ENCODE measurements at places on chromosomes 2 and 18.
A peak's percentile ranks its signal among the peaks of the same experiment; 100 is the strongest.

GRCh38 chr2:186991766-186992417 is 142.9 kb upstream of the ZSWIM2 start:
- DNase-seq: no peak

DNA sequence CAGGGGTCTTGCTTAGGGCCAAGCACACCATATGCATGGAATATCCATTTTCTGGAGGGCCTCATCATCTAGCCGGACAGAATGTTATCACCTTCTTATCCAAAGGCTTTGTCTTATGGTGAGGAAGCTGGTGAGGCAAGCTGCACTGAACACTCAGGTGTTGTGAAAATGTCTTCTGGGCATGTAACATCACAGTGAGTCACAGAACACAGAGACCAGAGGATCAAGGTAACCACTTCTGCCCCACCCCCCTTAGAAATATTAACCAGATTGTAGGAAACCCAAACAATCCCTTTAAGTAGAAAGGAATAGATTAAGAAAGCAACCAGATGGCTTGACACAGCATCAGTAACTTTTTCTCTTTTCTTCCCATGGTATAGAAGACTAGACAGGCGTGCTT is 51.1 kb downstream of the MYO5B start:
- no peak for DNase-seq

DNA sequence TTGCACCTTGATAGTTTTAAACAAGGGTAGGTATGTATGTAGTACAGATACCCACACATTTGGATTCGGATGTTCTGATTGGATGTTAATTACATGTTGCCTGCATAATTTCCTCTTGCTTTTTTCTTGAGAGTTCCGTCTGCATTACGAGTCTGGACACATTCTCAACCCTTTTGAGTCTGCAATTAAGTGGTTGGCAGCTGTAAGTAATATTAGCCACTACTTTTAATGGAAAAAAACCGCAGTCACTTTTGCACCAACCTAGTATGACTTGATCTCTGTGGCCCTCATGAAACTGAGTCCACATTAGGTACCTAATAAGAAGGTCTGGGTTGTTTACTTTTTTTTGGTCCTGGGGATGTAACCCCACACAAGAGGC is 217.3 kb downstream of the VAPA start:
- DNase-seq: no peak

- DNase-seq: no peak
These were observed 1.2 kb upstream of the EMX1 start for GRCh38 chr2:72915907-72916742.

GRCh38 chr18:62287781-62288664 is 37.1 kb upstream of the TNFRSF11A start:
- no peak for DNase-seq

- no peak for DNase-seq
These were observed 110.9 kb upstream of the PNPT1 start for GRCh38 chr2:55804535-55804934.

DNA sequence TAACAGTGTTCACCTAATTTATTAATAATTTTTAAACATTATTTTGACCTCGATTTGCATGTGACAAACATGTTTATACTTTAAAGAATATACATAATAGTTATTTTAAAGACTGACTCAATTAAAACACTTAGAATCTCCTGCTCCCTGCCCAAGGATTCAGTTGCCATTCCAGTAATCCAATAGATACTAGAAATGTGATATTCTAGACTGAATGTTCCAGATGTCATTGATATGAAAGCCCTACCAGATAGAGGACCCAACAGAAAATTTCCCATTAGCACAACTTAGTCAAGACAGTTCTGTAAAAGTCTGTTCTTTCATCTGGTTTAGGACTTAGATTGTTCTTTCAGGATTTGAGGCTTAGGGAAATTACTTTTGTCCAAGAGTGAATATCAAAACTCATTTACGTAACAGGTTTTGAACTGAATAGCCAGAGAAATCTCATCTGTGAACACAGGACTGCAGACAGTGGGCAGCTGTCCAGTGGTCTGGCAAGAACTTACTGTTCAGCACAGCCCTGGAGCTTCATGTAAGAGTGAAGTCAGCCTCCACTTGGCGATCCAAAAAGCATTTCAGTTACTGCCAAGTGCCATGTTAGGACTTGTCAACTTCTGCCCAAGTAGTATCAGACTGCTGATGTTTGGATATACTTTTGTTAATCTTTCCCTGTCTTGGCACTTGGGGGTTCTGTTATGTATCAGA is 77.5 kb downstream of the OSBPL6 start:
- no peak for DNase-seq

GRCh38 chr2:198767694-198768093 is 690.0 kb downstream of the SATB2 start:
- no peak for DNase-seq

DNA sequence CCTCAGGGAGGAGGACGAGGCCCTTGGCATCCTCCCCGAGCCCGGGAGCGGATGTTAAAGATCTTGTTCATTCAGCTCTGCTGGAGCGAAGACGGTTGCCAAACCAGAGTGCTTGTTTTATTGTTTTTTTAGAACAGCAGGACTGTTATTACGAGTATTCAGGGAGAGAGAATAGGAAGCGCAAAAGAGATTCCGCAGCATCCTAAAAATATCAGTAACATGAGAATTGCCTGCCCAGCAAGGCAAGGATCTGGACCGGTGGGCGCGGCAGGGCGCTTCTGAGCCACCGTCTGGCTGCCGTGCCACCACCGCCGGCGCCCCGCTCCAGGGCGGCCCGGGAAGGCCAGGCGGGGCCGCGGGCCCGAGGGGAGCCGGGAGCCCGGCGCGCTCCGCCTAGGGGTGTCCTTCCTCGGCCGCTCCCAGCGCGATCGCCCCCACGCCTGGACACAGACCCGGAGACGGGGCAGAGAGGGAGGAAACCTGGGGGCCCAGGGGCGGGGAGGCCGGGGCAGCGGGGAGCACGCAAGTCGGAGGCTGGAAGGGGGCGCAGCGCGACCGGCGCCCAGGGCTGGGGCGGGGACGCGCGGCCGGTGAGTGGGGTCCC is 843 bp downstream of the CYS1 start:
- DNase-seq: no peak

DNA sequence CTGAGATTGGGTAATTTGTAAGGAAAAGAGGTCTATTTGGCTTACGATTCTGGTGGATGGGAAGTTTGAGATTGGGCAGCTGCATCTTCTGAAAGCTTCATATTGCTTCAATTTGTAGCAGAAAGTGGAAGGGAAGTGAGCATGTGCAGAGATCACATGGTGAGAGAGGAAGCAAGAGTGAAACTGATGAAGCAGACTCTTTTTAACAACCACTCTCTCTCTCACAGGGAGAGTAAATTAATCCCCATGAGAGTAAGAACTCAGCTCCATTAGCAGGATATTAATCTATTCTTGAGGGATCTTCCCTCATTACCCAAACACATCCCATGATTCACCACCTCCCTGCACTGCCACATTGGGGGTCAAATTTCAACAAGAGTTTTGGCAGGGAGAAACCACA is 298.5 kb upstream of the CELF4 start:
- DNase-seq: no peak

- DNase-seq: no peak
These were observed 102.5 kb downstream of the GAREM1 start for GRCh38 chr18:32368170-32368569.

DNA sequence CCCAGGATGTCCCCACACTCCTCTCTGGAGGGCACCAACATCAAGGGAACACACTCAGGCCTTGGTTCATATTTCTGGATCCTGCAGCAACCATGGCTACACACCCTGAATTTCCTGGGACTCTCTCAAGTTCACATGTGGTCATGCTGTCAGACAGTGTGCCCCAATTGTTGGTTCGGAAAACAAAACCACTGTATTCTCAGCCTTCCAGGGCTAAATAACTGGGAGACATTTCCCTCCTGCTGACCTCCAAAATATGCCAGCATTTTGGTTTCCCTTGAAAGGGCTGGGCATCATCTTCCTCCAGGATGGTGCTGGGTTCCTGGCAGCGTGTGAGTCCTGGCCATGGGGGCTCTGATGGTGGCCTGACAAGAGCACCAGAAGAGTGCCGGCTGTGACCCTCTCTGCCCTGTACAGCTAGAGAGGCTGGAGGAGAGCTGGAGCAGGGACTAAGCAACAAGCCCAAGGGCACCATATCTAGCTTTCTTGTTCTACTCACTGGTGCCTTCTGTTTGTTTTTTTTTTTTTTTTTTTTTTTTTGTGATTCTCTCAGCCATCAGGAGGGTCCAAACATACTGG is 37.5 kb upstream of the WIPF1 start:
- no peak for DNase-seq

DNA sequence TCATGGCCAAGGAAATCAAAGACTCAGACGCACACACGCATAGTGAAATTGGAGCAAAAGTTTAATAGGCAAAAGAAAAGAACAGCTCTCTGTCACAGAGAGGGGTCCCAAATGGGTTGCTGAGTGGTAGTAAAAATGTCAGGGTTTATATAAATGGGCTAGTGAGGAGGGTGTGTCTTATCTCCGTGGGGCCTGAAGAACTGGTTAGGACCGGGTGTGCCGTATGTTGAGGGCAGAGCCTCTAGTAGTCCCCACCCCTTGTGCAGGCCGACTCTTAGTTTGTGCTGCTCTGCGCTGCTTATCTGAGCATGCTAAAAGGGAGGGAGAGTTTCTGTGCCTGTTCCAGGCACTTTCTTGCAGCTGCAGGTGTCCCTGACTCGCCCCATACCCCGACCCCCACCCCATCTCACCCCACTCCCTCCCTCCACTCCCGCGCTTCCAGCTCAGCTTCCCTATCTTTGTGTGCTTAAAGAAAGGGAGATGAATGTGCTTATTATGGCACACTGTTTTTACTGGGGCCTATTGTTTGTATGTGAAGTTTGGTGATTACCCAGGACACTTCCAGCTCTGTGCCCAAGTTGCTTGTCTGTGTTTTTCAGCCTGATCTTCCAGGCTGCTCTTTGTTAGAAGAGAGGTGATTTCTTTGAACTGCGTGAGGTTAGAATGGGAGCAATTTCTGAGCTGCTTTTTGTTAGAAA is 167.4 kb downstream of the SPAG16 start:
- DNase-seq: no peak

DNA sequence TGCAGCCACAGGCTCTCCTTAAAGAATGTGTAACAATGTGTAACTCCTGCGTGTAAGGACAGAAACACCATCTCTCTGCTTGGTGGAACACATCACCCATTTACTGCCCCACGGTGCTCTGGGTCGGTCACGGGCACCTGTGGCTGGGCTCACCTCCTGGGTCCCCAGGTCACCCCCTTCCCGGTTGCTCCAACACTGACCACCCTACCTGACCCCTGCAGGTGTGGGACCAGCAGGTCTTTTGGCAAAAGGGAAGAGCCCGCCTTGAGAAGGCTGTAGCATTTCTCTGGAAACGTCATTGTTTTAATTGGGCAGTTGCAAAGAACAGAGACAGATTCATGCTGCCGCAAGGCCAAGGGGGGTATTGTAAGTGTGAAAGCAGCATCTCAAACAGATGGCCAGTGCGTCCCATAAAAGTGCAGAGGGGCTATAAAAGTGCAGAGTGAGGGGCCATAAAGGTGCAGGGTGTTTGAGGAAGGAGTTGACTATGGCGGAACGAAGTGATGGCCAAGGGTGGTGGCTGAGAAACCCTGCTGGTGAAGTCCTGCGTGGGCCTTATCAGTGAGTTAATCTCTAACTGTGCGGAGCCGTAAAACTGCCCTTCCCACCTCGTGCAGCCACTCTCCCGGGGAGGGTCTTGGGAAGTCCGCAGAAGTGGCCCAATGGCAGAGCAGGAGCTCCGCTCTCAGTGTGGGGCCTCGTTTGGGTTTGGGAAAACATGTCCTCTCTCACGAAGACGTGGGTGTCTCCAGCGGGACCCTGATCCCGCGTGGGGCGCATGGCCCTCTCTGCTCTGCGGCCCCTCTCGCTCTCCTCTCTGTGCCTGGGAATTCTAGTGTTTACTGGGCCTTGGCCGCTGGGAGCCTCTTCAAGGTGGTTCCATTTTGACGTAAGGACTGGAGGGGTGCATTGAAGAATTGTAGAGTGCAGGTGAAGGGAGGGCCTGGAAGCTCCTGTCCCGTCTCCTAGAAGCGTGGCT is 13.7 kb upstream of the NEU4 start:
- no peak for DNase-seq

- DNase-seq: peak; percentile 12
These were observed 48.2 kb upstream of the PPM1B start for GRCh38 chr2:44120428-44120827.

- DNase-seq: no peak
These were observed 173.7 kb downstream of the ACKR3 start for GRCh38 chr2:236743039-236743920.

DNA sequence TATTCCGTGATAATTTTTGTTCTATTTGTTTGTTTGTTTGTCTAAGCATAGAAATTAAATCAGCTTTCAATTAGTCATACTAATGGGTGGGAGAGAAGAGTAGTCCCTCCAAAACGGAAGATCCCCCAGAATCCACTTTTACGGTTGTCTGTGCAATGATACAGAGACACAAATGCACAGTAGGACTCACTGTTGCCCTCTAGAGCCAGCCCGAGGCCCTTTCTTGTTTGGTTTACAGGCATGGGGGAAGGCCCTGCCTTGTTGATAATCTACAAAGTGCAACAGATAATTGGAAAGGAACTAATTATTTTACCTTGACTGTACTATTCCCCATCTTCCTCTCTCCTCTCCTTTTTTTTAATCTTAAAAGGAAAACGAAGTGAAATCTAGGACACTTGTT is 121.1 kb downstream of the ACOXL start:
- peak; percentile 55 for DNase-seq

GRCh38 chr2:241321886-241322285 is 6.2 kb downstream of the SEPTIN2 start:
- DNase-seq: no peak

DNA sequence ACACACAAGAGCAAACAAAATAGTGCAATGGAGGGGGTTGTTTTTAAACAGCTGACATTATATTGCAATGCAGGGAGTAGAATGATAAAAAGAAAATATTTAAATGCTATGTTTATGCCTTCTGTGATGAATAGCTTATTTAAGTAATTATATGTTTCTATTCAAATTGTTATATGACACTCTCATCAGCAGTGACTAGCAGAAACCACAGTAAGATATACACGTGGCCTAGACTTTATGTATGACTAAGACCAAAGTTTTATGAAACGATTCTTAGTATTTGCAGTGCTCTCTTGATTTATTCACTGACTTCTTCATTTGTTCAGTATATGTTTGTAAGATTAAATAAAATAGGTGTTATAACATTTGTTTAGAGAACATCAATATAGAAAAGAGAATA is 26.1 kb upstream of the C1D start:
- DNase-seq: no peak

DNA sequence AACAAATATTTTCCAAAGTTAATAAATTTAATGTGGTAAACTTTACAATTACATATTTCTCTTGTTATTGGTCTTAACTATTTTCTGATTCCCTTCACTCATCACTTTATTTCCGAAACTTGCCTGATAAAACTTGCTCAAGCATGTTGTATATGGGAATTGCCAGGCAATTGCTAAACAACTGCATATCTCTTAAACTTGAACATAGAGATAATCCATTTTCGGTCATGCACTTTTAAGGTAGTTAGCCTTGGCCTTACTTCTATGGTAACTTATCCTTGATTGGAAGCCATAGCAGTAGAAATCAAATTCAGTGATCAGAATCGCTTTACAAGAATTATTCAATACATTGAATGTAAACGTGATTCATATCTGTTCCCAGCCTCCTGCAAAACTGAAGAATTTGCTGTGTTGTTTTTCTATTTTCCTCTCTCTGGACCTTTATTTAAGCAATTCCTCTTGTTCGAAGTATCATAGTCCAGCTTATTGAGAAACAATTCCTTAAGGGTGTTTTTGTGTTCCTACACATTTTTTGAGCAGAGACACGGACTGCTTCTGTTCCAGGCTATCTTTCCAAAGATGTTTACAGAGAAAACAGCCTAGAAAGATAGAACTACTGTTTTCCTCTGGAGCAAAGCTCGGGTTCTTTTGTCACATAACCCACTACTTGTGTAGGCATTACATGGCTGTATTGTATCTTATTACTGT is 674.3 kb downstream of the IRS1 start:
- no peak for DNase-seq
